ENCODE measurements at places on chromosomes 1 and 21.

DNA sequence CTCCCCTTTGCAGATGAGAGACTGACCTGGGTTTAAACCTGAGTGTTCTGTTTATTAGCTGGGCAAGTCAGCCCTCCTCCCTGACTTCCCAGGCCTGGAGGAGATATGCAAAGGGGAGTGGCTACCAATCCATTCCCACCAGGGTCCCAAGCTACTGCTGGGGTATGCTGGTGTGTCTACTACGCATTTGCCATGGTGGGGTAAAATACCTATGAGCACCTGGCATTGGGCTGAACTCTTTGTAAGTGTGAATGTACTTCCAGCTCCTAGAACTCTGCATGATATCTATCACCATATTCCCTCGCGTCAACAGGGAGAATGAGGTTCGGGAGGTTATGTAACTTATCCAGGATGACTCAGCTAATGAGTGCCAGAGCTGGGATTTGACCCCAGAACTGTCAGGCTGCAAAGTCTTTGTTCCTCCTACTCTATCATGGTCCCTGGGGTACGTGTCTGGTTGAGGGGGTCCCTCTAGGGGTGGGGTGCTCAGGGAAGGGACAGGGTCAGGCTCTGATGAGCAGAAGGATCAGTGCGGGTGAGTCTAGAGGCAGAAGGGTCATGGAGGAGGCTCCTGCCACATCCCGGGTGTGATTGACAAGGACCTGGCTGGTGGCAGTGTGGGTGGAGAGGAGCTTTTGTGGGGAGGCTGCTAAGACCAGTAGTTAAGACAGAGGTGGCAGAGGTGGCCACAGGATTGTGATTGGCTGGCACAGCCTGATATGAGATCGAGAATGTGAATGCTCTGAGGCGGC, 16.7 kb downstream of the AMPD2 start:
- DNase-seq = no peak

DNA sequence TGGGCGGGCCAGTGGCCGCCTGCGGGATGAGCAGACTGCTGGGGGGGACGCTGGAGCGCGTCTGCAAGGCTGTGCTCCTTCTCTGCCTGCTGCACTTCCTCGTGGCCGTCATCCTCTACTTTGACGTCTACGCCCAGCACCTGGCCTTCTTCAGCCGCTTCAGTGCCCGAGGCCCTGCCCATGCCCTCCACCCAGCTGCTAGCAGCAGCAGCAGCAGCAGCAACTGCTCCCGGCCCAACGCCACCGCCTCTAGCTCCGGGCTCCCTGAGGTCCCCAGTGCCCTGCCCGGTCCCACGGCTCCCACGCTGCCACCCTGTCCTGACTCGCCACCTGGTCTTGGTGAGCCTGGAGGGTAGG, 2.1 kb downstream of the B4GALT2 start:
- DNase-seq = no peak

DNA sequence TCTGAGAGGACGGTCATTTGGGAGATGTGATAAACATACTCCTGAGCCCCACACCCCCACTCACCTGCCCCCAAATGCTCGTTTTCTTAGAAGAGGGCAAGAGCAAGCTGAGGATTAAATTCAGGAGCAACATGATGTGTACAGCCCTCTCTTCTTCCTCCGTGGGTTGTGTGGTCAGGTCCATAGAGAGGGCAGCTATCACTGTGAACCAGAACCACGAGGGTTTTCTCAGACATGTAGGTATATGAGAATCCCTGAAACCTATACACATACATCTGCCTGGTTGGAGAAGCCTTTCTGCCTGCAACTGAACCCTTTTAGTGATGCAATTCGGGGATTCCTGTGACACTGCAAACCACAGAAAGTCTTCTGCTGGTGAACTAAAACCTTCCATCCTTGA, 38.9 kb downstream of the PGM1 start:
- no peak for DNase-seq

- no peak for DNase-seq
Measured at GRCh38 chr1:189606047-189606446, 871.6 kb downstream of the BRINP3 start.

DNA sequence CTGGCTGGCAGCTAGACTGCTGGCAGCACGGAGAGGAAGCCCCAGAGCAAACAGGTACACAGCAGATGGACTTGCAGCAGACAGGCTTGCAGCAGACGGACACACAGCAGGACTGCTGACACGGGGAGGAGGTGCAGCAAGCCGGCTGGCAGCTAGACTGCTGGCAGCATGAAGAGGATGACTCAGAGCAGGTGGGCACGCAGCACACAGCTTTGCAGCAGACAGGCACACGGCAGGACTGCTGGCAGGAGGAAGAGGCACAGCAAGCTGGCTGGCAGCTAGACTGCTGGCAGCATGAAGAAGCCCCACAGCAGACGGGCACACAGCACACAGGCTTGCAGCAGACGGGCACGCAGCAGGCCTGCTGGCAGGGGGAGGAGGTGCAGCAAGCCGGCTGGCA, 498 bp downstream of the KRTAP10-2 start:
- DNase-seq = no peak

DNA sequence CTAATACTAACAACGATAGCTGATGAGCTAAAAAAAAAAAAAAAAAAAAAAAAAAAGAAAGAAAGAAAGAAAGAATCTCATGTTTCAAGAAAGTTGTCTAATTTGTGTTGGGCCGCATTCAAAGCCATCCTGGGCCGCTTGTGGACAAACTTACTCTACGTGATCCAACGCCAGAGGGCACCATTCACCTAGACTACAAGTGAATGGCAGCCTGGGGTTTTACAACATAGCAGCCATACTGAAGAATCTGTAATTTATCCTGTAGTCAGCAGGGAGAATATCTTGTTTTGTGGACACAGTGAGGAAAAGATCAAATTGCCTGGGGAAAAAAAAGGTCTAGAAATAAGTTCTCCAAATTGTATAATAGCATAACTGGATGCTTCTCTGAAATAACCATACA, 47.0 kb downstream of the CYP2J2 start:
- peak; percentile 20 for DNase-seq

DNA sequence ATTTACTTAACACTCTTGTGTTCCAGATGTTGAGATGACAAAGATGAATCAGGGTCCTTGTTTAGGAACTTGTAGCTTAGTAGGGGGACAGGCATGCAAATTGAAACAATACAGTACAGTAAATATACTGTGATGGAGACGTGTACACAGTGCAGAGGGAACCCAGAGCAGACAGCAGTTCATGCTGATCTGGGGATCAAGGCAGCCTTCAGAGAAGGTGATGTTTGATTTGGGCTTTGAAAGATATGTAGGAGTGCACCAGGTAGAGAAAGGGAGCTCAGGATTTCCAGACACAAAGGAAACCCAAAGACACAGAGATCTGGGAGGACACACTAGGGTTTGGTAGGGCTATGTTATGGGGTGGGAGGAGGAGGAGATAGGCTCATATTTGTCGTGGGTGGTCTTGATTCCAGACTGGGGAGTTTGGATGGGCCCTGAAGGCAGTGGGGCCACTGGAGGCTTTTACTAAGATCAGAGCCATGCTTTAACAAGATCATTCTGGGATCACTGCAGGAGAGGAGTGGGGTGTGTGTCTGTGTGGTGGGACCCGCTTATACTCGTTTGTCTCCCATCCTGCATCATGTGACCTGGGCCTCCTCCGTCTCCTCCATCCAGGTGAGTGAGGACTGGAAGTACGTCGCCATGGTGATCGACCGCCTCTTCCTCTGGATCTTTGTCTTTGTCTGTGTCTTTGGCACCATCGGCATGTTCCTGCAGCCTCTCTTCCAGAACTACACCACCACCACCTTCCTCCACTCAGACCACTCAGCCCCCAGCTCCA, 7.8 kb downstream of the CHRNB2 start:
- DNase-seq = no peak

GRCh38 chr21:39251326-39251725, 62.1 kb downstream of the BRWD1 start:
- DNase-seq = no peak

DNA sequence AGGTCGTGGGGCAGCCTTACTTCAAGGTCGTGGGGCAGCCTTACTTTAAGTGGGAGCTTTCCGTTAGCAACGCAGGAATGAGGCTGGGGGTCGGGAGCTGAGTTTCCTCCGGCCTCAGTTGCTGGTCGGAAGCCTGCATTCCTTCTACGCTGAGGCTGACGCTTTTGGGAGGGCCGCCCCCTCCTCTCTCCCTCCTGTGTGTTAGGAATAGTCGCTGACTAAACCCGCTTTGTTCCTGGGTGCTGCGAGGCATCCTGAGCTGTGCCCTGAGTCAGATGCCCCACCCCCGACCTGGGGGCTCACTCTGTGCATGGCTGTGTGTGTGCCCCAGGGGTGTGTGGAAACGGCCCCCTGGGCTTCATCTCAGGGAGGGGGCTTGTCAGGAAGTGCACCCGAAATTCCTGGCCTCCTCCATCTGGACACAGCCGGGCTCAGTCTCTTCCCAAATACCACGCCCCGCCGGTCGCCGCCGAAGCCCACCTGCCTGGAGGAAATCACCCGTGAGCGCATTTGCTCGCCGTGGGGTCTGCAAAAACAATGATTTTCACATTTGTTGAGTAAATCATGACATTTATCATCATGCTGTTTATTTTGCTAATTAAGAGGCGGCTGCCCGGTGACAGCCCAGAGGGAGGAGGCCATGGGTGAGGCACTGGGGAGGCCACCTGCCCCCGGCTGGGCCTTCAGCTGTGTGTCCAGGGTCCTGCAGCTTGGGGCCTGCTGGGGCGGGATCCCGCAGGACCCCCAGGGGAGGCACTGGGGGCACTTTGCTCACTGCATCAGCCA, 121.4 kb downstream of the PRDM16 start:
- no peak for DNase-seq

DNA sequence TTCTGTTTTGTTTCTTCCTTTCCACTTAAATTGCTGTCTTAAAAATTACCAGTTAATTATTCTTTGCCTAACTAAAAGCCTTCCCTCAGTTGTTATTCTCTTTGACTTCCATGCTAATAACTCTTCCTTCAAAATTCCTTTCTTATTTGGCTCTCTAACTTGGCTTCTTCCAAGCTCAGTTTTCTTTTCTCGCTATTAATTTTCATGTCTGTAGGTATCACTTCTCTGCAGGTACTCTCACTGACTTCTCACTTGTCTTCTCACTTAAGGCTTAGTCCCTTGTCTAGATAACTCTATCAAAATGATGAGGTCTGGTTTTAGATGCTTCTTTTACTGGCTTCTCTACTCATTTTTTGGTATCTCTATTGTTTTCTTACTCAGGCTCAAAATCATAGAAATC, 10.1 kb downstream of the CDC7 start:
- no peak for DNase-seq

GRCh38 chr1:202951437-202951836, 6.7 kb downstream of the ADIPOR1 start:
- no peak for DNase-seq

- DNase-seq = no peak
Measured at GRCh38 chr1:59704716-59705115, 110.0 kb upstream of the HOOK1 start.

Measured in stimulated activated CD8-positive, alpha-beta memory T cell treated with anti-CD3 and anti-CD28 coated beads, Interleukin-15, amount 100 ng/mL, for 1 hour (primary cell).